HFF-Myc (cell line): ENCODE measurements at places on chromosomes 16 and 17.

- DNase-seq = no peak
These were observed 9.3 kb upstream of the ZNF624 start for GRCh38 chr17:16662936-16663335.

DNA sequence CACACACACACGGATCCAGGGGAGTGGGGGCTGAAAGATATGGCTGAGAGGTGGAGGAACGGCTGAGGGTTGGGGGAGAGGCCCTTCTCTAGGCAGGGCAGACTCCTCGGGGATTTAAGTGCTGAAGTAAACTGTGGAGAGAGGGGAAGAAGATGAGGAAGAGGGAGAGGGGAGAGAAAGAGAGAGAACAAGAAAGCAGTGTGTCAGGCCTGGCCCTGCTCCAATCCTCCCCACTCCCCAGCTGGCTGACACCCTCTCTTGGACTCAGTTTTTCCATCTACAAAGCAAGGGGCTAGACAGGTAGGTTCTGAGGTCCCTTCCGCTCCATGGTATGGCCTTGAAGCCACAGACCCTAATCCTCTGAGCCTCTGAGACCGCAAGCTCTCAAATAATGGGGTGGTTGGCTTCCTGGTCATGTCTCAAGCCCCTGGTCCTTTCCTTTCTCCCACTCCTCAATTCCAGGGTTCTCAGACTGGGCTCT lies 2.0 kb downstream of the VAMP2 start:
- DNase-seq = no peak

DNA sequence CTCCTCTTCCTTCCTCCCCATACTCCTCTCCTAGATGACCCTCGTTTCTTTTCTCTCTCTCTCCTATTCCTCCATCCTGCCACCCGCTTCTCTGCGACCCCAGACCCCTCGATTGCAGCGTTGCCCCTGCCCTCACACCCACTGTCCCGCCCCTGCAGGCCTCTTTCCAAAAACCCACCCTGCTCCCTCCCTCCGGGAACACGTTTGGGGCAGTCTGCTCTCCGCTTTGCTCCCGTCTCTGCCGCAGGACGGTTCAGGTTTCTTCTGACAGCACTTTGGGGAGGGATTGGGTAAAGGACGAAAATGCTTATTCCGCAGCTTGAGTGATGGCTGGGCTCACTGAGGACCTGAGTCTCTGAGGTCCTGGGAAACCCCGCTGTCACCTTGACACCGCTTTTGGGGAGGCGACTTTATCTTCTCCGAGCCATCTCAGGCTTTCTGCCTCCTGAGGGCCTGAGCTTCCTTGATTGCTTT lies 690 bp downstream of the NDE1 start:
- no peak for DNase-seq

DNA sequence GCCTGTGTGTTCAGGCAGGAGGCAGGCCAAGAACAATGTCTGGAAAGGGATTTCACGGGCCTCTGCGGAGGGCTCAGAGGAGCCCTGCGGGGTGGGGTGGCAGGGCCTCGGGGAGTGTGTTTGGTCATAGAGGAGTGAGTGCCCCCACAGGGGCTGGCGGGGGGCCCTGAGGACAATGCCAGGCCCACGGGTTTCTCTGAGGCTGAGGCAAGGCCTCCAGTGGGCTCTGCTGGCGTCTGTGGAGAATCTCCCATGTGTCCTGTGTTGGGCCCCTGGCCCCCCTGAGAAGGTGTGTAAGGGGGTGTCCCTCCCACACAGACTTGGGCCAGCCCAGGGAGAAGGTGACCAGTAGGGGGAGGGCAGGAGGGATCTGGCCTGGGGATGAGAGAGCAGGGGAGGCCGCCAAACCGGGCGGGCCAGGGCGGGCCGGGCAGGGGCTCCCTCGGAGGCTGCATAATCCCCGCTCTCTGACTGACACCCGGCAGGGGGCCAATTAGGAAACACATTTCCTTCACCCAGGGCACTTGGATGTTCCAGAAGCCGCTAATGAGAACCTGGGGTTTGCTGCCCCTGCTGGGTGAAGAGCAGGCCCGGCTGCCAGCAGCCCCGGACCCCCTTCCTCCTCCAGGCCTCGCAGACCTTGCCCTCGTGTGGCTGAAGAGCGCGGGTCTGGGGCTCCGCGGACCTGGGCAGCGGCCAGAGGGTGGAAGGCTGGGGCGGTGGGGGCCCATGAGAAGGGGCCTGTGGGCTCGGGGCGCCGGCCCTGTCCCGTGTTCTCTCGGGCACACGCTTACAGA lies 204.2 kb downstream of the NTN1 start:
- DNase-seq = no peak

- no peak for DNase-seq
These were observed 4.9 kb downstream of the PTRH2 start for GRCh38 chr17:59702304-59702703.

GRCh38 chr16:48318630-48319029 lies 66.6 kb downstream of the SIAH1 start:
- DNase-seq = no peak

DNA sequence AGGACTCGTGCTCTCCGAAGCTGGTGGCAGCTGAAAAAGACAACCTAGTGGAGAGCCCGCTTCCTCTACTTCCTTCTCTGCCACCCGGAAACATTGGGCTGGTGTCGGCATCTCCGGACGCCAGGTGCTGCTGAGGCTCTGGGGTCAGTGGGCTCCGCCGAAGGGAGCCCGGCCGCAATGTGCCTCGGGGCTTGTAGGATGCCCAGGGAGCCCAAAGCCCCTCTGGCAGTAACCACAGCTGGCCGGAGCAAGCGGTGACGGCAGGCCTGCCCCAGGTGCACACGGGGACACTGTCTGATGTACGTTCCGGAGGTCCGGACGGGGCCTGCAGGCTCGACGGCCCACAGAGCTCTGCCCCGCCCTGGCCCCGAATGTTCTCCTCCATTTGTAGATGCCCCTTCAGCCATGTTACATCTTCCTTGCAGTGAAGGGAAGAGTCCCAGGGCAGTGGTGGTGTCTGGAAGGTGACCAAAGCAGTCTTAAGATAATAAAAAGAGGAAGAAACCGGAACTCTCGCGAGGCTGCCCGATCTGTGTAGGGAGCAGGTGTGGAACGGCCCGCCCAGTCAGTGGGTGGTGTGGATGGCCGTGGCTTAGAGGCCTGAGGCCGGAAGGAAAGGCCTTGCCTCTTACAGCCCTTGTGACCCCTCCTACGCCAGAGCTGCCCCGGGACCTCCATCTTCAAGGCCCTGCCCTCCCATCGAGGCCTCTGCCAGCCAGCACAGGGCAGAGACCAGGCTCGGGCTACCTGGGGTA lies 22.6 kb downstream of the NDUFAF8 start:
- no peak for DNase-seq

DNA sequence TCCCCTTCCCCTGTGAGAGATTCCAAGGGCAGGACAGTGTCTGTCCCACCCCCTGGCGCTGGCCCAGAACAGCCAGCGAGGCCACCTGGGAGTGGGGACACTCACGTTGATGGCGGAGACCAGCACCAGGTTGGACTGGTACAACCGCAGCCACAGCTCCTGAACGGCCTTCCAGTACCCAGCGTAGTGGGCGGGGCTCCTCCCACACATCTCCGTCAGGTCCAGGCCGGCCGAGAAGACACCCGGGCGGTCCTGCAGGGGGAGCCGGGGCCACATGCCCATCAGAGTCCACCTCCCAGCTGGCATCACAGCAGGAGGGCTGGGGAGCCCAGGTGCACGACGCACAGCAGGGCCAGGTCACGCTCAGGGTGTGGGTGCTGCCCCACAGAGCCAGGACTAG lies 7.1 kb downstream of the ECI1 start:
- DNase-seq = no peak

- DNase-seq = no peak
These were observed 56.0 kb downstream of the ABAT start for GRCh38 chr16:8730335-8730915.

DNA sequence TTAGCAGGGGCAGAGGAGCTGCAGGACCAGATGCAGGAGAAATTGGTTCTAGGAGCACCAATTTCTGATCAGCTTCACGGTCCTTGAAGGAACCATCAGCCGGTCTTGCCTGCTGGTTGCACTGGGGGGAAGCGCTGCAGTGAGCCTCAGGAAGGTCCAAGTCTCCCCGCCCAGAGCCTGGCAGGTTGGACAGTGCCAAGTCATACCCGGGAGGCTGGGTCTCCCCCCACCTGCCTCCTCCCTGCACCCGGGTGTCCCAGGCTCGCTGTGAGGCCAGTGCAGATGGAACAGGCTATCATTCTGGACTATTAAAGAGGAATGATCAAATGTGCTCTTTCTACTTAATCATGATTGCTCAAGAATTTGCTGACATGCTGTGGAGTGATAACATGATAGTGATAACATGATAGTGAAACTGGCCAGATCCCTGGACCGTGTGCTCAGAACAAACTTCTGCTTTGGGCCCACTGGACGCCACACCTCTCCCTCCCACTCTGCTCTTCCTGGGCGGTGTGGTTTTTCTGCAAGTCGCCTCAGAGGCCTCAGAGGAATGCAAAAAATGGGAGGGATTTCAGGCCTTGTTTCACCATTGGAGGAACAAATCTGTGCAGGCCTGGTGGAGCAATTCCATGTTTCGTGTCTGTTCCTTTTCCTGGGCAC lies 236.0 kb downstream of the IRF8 start:
- DNase-seq = no peak

- DNase-seq = no peak
These were observed 194.1 kb upstream of the GSE1 start for GRCh38 chr16:85418978-85419491.

- no peak for DNase-seq
These were observed 59.9 kb downstream of the ABR start for GRCh38 chr17:1119924-1120323.

DNA sequence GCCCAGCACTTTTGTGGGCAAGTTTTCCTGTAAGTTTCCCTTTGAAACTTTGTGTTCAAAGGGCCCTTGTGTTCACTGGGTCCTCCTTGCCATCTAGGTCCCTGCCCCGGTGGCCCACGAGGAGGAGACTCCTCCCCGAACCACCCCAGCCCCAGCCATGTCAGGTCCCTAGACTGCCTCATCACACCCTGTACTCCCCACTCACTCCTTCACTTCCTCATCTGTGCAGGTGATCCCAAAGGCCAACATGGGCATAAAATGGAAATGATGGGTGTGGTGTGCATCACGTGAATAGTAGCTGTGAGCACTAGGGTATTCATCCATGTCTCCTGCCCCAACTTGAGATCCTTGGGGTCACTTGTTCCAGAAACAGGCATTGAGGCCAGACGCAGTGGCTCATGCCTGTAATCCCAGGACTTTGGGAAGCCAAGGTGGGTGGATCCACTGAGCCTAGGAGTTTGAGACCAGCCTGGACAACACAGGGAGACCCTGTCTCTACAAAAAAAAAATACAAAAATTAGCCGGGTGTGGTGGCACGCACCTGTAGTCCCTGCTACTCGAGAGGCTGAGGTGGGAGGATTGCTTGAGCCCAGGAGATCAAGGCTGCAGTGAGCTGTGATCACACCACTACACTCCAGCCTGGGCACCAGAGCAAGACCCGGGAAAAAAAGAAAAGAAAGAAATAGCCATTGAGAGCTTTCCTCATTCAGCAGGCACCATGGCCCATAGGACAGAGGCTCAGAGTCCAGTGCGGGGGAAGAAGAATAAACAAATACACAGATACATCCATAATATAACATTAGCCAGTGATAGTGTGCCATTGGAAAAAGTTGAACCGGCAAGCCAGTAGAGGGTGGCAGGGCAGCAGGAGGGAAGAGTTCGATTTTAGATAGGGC lies 74.5 kb downstream of the KATNIP start:
- no peak for DNase-seq

- DNase-seq = no peak
These were observed 15.0 kb downstream of the ZNF213 start for GRCh38 chr16:3149630-3150345.

GRCh38 chr16:86220561-86220960 lies 289.8 kb upstream of the FOXF1 start:
- DNase-seq = no peak

DNA sequence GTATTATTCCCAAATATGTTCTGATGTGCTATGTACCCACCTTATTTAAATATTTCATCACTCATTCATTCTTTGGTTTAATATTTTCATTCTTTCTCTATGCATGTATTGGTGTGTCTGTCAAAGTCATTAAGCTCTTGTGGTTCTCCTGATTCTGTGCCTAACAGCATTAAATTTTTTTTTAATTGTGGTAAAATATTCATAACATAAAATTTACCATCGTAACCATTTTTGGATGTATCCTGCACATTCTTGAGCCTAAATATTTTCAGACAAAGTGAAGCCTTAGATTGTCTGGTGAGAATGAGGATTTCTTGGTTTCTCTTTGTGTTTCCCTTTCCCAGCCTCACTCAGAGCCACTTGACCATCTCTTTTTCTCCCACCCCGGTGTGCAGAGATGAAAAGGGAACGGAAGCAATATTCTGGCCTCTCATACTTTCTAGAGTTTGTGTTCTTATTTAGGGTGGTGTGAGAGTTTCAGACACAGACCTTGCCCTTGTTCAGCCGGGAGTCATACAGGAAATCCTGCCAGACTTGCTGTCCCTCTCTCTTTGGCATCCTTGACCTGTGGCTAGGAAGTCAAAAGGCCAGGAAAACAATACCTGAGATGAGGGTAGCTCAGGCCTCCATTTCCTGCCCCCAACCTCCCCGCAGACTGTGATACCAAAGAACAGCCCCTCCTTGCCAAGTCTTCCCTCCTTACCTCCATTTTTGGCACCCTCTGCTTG lies 4.9 kb downstream of the CCL5 start:
- no peak for DNase-seq

DNA sequence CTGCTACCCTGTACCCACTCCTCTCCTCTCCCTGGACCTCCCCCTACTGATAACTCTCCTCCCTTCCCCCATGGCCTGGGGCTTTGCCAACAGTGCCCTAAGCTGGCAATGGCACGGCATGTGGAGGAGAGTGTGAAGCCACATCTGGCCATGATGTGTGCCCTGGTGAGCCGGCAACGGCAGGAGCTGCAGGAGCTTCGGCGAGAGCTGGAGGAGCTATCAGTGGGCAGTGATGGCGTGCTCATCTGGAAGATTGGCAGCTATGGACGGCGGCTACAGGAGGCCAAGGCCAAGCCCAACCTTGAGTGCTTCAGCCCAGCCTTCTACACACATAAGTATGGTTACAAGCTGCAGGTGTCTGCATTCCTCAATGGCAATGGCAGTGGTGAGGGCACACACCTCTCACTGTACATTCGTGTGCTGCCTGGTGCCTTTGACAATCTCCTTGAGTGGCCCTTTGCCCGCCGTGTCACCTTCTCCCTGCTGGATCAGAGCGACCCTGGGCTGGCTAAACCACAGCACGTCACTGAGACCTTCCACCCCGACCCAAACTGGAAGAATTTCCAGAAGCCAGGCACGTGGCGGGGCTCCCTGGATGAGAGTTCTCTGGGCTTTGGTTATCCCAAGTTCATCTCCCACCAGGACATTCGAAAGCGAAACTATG lies 5.2 kb downstream of the TRAF4 start:
- no peak for DNase-seq

DNA sequence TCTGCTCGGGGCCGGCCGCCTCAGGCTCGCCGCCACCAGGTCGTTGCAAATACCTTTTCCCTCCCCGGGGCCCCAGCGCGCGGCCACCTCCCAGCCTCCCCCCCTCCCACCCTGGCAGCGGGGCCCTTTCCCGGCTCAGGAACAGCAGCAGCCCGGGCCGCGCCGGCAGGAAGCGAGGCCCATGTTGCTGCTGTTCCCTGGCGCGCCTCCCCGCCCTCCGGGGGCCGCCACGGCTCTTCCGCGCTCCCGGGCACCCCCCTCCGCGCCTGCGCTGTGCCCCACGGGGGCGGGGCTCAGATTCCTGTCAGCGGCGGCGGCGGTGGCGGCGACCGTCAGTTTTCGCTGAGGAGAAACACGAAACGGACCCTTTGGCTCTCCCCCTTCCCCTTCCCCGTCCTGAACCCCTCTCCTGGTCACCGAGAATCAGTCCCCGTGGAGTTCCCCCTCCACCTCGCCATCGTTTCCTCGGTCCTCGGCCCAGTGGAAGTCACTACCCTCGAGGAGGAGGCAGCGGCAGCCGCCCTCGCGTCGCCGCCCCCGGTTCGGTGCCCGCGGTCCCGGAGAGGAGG lies at the start of gene NFAT5:
Gene NFAT5 (plus strand): TSS at position 296 of the 569 bp plus-strand sequence. CDS start 336 bp downstream, outside the sequence.
- DNase-seq = no peak

- DNase-seq = no peak
These were observed 37.3 kb downstream of the TSC2 start for GRCh38 chr16:2084895-2085625.
